ENCODE measurements at places on chromosomes 2 and 18.

DNA sequence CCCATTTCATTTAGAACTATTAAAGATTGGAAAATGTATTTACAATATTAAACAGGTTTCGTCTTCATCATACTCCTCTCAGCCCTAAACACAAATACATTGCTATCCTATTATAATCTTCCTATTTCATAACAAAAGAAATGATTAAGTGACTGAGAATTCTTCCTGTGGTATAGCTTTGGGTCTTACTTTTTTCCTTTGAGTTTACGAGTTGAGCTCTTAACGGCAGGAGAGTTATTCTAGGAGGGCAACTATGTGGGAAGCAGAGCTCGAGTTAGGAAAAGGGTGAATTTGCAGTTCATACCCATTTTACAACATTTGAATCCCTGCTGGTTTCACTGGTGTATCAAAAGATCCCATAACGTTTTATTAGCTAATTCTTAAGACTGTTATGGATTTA lies 105.0 kb downstream of the FIGN start:
- DNase-seq, result no peak

GRCh38 chr2:173664513-173664910 lies 300.7 kb downstream of the SP3 start:
- DNase-seq, result no peak

- no peak for DNase-seq
Measured at GRCh38 chr2:152086231-152086630, 12.6 kb downstream of the CACNB4 start.

GRCh38 chr2:187942876-187943275 lies 348.8 kb upstream of the GULP1 start:
- no peak for DNase-seq

DNA sequence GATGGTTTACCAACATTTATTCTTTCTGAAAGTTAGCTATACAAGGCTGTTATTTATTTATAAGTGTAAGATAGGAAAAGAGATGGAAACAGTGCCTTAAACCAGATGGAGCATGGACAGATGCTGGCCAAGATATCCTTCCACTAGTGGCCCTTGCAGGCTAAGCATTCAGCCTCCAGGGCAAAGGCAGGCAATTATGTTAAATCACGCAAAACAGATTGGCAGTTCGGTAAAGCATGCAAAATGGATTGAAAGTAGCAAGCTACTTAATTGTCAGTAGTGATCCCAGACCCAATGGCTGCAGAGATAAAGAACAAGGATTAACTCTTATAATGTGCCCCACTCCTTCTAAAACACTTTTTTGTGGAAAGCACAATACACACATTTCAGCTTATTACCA lies 105.4 kb upstream of the MAP4K3 start:
- DNase-seq, result no peak

DNA sequence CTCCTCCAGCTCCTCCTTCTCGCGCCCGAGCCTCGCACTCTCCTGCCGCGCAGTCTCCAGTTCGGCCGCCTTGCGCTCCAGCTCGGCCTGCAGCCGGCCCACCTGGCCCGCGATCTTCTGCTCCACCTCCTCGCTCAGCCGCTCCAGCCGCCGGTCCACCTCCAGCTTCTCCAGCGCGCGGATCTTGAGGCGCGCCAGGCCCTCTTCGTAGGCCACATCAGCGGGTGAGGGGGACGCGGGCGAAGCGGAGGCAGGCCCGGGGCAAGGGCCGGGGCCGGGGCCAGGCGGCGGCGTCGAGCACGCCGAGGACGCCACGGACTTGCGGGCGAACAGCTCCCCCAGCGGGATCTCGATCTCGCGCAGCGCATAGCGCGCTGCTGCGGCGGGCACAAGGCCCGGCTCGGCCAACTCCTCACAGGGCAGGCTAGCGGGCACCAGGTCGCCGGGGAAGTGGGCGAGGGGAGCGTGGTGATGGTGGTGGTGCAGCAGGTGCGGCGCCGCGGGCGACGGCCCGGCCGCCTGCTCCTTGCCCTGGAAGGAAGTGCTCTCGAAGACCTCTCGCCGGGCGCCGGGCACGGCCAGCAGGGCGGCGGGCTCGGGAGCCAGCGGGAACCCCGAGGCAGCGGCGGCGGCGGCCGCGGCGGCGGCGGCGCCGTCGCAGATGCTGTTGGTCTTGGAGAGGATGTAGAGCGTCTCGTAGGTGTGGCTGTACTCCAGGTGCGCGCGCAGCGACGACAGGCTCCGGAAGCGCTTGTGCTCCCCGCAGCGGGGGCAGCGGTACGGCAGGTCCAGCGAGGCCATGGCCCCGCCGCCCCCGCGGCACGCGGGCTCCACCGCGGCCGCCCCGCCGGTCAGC lies 15.2 kb downstream of the FBXO41 start:
- DNase-seq, result no peak

DNA sequence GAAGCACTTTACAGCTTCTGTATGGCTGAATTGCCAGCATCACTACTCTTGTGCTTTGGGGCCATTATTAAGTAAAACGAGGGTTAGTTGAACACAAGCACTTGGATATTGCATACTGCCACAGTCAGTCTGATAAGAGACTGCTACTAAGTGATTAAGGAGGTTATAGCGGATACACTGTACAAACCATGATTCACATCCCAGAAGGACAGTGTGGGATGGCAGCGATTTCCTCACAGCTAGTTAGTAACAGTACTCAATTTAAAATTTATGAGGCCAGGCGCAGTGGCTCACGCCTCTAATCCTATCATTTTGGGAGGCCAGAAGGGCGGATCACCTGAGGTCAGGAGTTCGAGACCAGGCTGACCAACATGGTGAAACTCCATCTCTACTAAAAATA lies 2.6 kb upstream of the BMPR2 start:
- no peak for DNase-seq
